ENCODE measurements at places on chromosomes 5 and 9. TPM values are rescaled to one million over a fixed set of nuclear protein-coding genes. Genes with fewer than 3 reads are reported as not detected.

The CBY3 gene
- not detected for total RNA-seq

The PAX5 gene
- total RNA-seq: 0.94 TPM

The SYNPO gene
- 0.07 TPM for total RNA-seq

The SLC36A2 gene
- total RNA-seq: not detected

The SLC22A4 gene
- not detected for total RNA-seq

The HSD17B4 gene
- 31.5 TPM for total RNA-seq

- H3K4me1 ChIP-seq: no peaks in the 10 kb centered on the region
- no peaks in the 10 kb centered on the region for H3K36me3 ChIP-seq
- H3K27me3 ChIP-seq: peaks cover 3% of the 10 kb centered on the region
- no peak for DNase-seq
- no peak overlapping the region for H3K27ac ChIP-seq
Observed at GRCh38 chr9:72726947-72727346, 205.5 kb downstream of the TMC1 start.

- no peak for DNase-seq
- no peak overlapping the region for H3K4me3 ChIP-seq
- no peaks in the 10 kb centered on the region for H3K36me3 ChIP-seq
- no peak overlapping the region for H3K27ac ChIP-seq
- no peaks in the 10 kb centered on the region for H3K4me1 ChIP-seq
Observed at GRCh38 chr5:37791321-37791720, 48.5 kb downstream of the GDNF start.

DNA sequence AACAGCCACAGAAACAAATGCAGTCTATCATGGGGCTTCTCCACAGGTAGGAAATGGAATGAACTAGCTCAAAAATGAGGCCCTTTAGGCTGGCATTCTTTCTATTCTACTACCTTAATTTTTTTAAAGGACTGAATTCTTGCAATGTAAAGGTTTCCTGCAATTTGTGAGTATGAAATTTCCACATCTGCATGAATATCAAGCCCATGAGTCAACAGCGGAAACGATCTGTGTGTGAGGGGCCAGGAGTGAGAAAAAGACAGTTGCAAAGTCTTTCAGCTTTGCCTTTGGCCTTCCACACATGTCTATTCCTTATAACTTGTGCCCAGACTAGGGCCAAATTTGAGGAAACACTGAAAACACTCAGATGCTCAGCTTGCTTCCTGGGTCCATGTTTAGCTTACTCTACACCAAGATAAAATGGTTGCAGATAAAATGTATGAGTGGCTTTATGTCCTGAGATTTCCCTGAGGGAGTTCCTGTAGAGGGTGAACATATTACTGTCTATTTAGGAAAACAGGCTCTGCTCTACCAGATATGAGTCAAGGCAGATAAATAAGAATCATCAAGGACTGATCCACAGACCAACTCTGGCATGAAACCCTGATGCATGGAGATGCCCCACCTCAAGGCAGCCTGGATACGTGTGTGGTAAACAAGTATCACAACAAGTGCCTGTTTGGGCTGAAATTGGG is 46.5 kb downstream of the RETREG1 start:
- no peaks in the 10 kb centered on the region for H3K4me1 ChIP-seq
- no peak for DNase-seq
- H3K4me3 ChIP-seq: no peak overlapping the region
- H3K36me3 ChIP-seq: peaks cover 9% of the 10 kb centered on the region

GRCh38 chr5:81819556-81820317 is 68.8 kb upstream of the SSBP2 start:
- H3K4me1 ChIP-seq: no peaks in the 10 kb centered on the region
- H3K27me3 ChIP-seq: no peaks in the 10 kb centered on the region
- H3K27ac ChIP-seq: no peak overlapping the region
- H3K36me3 ChIP-seq: no peaks in the 10 kb centered on the region
- no peak overlapping the region for H3K4me3 ChIP-seq

DNA sequence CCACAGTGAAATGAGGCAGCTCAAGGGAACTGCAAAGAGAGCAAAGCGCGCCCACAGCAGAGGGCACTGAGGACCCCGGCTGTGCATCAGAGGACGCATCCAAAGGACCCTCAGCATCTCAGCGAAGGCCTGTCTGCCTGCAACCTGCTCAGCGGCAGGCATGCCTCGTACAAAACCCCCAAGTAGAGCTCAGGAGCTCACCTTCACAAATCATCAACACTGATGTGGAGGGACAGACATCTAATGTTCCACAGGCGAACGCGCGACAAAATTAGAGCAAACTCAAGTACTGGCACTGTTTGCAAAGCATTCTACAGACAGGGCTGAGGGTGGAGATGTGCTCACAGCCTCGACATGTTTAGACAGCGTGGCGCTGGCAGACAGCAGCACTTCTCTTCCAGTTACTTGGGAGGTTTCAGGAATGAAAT is 81.0 kb downstream of the DCP2 start:
- no peaks in the 10 kb centered on the region for H3K27me3 ChIP-seq
- no peak overlapping the region for H3K4me3 ChIP-seq
- no peak overlapping the region for H3K27ac ChIP-seq
- no peak for DNase-seq

- H3K27me3 ChIP-seq: no peaks in the 10 kb centered on the region
- H3K4me3 ChIP-seq: no peak overlapping the region
- no peak overlapping the region for H3K27ac ChIP-seq
- no peak for DNase-seq
Observed at GRCh38 chr9:120161776-120162175, 418.2 kb downstream of the CDK5RAP2 start.

- H3K36me3 ChIP-seq: no peaks in the 10 kb centered on the region
- H3K27ac ChIP-seq: no peak overlapping the region
- no peak overlapping the region for H3K4me3 ChIP-seq
- DNase-seq: no peak
Observed at GRCh38 chr9:82410306-82410705, 421.7 kb downstream of the SPATA31D1 start.

DNA sequence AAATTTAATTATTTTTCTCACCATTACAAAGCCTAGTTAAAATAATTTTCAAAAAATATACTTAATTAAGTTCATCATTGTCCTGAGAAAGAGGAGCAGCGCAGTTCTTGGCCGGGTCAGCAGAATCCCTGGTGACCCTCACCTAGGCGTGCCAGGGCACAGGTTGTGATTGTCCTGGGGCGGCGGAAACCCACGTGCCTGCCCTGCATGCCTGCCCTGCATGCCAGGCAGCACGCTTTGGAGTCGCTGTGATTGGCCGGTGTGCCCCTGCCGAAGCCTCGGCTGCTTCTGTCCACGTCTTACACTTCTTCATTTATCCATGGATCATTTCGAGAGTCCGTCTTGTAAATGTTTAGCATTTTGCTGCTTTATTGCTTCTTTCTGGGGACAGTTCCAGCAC is 25.6 kb downstream of the SLC12A2 start:
- H3K4me1 ChIP-seq: no peaks in the 10 kb centered on the region
- no peak overlapping the region for H3K4me3 ChIP-seq
- no peak for DNase-seq
- peaks cover 5% of the 10 kb centered on the region for H3K36me3 ChIP-seq
- H3K27ac ChIP-seq: no peak overlapping the region
- H3K27me3 ChIP-seq: no peaks in the 10 kb centered on the region

DNA sequence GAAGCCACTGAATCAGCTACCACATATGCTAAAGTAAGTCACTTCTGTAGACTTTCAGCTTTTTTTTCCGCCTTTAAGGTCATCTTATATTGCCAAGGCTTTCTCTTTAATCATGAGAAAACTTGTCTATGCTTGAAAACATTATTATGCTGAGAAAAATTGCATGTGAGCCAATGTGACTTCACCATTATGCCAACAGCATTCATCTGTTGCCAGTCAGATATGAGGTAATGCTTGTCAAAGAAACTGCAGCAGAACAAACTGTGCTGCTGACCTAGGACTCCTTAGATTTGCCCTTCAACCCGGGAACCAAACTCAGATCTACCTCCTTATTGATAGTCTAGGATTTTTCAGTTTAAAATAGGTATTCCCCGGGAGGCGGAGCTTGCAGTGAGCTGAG is 34.3 kb downstream of the SLC44A1 start:
- H3K36me3 ChIP-seq: no peaks in the 10 kb centered on the region
- no peaks in the 10 kb centered on the region for H3K27me3 ChIP-seq
- H3K4me3 ChIP-seq: no peak overlapping the region
